Pancreas (tissue), 10 donors: ENCODE measurements at places on chromosomes 1 and 21. TPM values are rescaled to one million over a fixed set of nuclear protein-coding genes. Genes with fewer than 3 reads are reported as not detected.

DNA sequence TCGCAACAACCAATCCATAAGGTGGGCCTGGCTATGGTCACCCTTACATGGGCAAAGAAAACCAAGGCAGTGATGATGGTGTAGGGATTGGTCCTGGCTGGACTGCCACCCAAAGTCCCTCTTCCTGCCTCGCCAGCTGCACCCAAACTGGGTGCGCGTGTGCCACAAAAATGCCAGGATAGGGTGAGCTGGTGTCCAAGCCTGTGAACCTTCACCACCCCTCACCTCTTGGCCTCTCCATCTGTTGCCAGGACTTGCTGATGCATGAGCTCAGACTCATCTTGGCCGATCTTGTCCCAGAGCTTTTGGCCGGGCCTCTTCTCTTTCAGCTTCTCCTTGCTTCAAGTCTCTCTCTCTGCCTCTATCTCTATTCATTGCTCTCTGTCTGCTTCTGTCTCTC lies 41.8 kb downstream of the FOXD2 start:
- H3K36me3 ChIP-seq: no peaks in the 10 kb centered on the region
- H3K4me3 ChIP-seq: no peak overlapping the region
- no peak for DNase-seq
- H3K4me1 ChIP-seq: peaks cover 12% of the 10 kb centered on the region
- H3K27ac ChIP-seq: no peak overlapping the region

- DNase-seq: no peak
- H3K27me3 ChIP-seq: no peaks in the 10 kb centered on the region
- peaks cover 6% of the 10 kb centered on the region for H3K4me1 ChIP-seq
- no peaks in the 10 kb centered on the region for H3K36me3 ChIP-seq
Observed at GRCh38 chr1:81832573-81832972, 31.8 kb downstream of the ADGRL2 start.

- H3K4me1 ChIP-seq: peaks cover 4% of the 10 kb centered on the region
- H3K4me3 ChIP-seq: no peak overlapping the region
- no peaks in the 10 kb centered on the region for H3K27me3 ChIP-seq
- H3K36me3 ChIP-seq: no peaks in the 10 kb centered on the region
- no peak overlapping the region for H3K27ac ChIP-seq
Observed at GRCh38 chr21:42923553-42924432, 1.6 kb downstream of the ERVH48-1 start.

DNA sequence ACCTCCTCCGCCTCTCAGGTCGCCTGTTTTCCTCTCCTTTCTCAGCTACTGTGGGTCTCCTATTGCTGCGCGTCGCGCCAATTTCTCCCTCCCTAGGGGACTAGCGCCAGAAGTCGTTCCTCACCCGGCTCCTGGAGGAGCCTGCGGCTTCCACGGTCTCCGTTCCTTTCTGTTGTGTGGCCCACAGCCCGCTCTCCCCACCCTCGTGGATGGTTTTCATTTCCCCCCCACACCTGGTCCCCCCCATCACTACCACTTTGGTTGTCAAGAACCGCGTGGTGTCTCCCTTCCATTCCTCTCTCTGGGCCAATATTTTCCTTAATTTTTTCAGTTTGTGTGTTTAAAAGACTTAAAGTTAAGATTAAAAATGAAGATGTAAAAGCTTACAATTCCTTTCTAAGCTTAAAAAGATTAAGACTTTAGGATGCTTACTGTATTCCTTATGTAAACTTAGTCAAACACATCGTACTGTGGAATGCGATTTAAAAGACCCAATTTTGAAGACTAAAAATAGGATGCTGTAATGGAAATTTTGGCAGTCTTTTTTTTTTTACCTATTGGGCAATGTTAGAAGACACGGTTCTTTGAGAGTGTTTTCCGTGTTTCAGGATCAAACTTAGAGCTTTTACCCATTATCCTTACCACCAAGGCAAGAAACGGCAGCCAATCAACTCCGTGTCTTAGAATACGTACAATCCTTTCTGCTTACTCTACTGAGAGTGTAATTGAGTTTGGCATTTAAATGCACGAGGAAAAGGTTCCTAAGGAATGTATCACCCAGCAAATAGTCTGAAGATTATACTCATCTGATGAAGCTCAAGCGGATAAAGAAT lies 773 bp downstream of the CNST start:
- H3K36me3 ChIP-seq: no peaks in the 10 kb centered on the region
- no peak for DNase-seq
- no peaks in the 10 kb centered on the region for H3K27me3 ChIP-seq
- peak overlapping the region; percentile 82 for H3K27ac ChIP-seq
- H3K4me3 ChIP-seq: peak overlapping the region; percentile 92

GRCh38 chr1:154404984-154405746 lies at the start of gene IL6R:
TSS of gene IL6R (plus strand) at chr1:154405343. CDS start at chr1:154405630, 287 bp downstream.
- no peaks in the 10 kb centered on the region for H3K27me3 ChIP-seq
- peak; percentile 87 for DNase-seq
- H3K27ac ChIP-seq: peak within 1 kb of the TSS; percentile 78
- no peaks in the 10 kb centered on the region for H3K36me3 ChIP-seq
- H3K4me1 ChIP-seq: peaks cover 9% of the 10 kb centered on the region

DNA sequence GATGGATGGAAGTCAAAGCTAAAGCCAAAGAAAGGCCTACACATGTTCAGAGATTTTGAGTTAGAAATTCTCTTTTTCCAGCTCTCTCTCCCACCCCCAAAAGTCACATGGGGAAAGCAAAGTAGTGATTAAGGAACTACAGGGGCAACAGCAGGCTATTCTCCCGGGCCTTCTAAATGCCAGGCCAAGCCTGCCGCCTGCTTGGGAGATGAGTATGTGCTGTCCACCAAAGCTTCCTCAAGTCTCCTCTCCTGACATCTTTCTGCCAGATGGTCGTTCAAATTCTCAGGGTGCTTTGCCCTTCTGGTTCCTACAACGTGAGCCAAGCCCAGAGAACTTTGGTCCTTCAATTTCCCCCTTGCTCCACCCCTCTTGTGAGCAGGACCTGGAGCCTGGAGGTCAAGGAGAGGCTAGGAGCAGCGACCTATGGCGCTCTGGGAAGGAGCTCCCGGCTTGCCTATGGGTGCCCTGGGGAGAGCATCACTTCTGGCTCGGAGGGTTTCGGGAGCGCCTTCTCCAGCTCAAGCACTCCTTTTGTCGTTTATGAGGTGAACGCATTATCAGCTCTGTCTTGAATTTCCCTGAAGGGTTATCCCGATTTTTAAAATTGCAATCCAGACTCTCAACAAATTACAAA lies 4.4 kb upstream of the PRRX1 start:
- peaks cover 4% of the 10 kb centered on the region for H3K4me1 ChIP-seq
- DNase-seq: no peak
- no peak overlapping the region for H3K4me3 ChIP-seq
- H3K36me3 ChIP-seq: no peaks in the 10 kb centered on the region
- no peak overlapping the region for H3K27ac ChIP-seq
- no peaks in the 10 kb centered on the region for H3K27me3 ChIP-seq

- no peak overlapping the region for H3K27ac ChIP-seq
- H3K4me3 ChIP-seq: no peak overlapping the region
- H3K27me3 ChIP-seq: no peaks in the 10 kb centered on the region
- no peak for DNase-seq
Observed at GRCh38 chr1:161962091-161962887, 61.4 kb downstream of the OLFML2B start.

- H3K27ac ChIP-seq: no peak overlapping the region
- H3K36me3 ChIP-seq: no peaks in the 10 kb centered on the region
- no peaks in the 10 kb centered on the region for H3K4me1 ChIP-seq
- no peak for DNase-seq
- H3K4me3 ChIP-seq: no peak overlapping the region
Observed at GRCh38 chr1:208369658-208370057, 125.5 kb upstream of the PLXNA2 start.

DNA sequence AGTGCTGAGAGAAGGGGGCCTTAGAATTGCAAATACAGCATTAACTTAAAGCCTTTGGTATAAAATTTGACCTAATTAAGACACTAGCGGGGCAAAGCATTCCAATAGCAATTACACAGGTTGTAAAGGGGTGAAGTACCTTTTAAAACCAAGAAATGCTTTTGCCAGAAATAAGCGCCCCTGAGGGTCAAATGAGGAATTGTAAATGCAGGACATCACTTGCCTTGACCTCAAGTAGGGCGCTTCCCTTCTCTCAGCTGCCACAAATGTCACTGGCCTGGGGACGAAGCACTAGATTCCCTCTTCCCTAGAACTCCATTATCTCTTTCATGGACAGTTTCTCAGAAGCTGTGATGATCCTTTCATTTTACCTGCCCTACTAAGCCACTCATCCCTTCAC lies 48.3 kb downstream of the SEC16B start:
- H3K4me1 ChIP-seq: no peaks in the 10 kb centered on the region
- no peak overlapping the region for H3K27ac ChIP-seq
- no peaks in the 10 kb centered on the region for H3K36me3 ChIP-seq
- no peak for DNase-seq
- H3K4me3 ChIP-seq: no peak overlapping the region

DNA sequence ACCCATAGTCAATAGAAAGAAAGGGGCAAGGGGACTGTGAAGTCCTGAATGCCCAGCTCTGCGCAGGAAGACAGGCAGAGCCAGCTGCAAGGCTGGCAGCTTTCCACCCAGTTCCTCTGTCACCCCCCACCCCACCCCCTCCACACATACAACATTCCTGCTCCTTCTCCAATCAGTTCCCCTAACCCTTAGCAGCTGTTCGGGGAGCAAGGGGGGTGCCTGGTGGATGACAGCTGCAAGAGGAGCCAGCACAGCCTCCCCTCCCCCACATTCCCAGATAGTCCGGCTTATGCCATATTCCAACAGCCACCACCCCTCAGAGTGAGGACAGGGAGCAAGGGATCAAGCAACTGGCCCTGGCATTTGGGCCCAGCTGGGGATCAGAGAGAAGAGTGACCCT lies 9.7 kb downstream of the ARHGEF2 start:
- H3K4me1 ChIP-seq: no peaks in the 10 kb centered on the region
- no peak overlapping the region for H3K27ac ChIP-seq
- no peak overlapping the region for H3K4me3 ChIP-seq
- no peak for DNase-seq
- no peaks in the 10 kb centered on the region for H3K36me3 ChIP-seq

DNA sequence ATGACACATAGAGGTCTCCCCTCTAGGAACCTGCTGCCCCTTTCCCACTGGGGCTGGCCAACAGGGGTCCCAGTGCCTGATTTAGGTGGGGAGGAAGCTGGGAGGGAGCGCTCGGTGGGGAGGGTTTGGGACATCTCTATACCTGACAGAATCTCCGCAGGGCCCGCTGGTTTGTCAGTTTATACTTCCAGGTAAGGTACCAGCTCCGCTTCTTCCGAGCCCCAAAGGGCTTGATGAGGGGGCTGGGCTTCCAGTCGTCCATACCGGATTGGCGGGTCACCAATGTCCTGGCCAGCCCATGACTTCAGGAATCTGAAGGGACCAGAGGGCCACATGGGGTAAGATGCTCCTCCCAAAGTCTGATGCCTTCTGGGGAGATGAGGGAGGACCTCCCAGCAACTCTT lies 672 bp downstream of the POMGNT1 start:
- no peak for DNase-seq
- no peaks in the 10 kb centered on the region for H3K36me3 ChIP-seq
- H3K4me1 ChIP-seq: peaks cover 9% of the 10 kb centered on the region
- H3K4me3 ChIP-seq: peak overlapping the region; percentile 65
- peak overlapping the region; percentile 22 for H3K27ac ChIP-seq

DNA sequence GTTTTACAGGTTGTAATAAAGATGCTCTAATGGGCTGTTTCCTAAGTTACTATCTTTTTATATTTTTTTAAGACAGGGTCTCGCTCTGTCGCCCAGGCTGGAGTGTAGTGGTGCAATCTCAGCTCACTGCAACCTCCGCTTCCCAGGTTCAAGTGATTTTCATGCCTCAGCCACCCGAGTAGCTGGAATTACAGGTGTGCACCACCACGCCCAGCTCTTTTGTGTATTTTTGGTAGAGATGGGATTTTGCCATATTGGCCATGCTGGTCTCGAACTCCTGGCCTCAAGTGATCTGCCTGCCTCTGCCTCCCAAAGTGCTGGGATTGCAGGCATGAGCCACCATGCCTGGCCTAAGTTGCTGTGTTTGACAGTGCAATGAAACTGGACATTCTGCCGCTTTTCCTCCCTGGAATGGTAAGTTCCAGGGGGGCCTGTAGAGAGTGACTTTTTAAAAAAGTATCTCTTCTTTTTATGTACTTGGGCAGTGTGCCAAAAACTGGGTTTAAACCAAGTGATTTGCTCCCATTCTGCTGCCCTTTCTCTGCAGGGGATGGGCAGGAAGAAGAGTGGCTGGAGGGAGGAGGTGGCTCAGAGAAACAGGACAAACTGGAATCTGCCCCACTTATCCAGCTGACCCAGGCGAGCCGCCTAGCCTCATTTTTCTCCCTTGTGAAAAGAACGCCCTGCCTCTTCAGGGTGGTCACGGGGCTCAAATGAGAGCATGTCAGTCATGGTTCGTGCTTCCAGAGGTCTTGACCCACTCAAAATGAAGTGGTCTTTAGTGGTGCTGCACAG lies 2.3 kb downstream of the SLC37A1 start:
- no peak overlapping the region for H3K27ac ChIP-seq
- no peaks in the 10 kb centered on the region for H3K27me3 ChIP-seq
- no peaks in the 10 kb centered on the region for H3K36me3 ChIP-seq

DNA sequence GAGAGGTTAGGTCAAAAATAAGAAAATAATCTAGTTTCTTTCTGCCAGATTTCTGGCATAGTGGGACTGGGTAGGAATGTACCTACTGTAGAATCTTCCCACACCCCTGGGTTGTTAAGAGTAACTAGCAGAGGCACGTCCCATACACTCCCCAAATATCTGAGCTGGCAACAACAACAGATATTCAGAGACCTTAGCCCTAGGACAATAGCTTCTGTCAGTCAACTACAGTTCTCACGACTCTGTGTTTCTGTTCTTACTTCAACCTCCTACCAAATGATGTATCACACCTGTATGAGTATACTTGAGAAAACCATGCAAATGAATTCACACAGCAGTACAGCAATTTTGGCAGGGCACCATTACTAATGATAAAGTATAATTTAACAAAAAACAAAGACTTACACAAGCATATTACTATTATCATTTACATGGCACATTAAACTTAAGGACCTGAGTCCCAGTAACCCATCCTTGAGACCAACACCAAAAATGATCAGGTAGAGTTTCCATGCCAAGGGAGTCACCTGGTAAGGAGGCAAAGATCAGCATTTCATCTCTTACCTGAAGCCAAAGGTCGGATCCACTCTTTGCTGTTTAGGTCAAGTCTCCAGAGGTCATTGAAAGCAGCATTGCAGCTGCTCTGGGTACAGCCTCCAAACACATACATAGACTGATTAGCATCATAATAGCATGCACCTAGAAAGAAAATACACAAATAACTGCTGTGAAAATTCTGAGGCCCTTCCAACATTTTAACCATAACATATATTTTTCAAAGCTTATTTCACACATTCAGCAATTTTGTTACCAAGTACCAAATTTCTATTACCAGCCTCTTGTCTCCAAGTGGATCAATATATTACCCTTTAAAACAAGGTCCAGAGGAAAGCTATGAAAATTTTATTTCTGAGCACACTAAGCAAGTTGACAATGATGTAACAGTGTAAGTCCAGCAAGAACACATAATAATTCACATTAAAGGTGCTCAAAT lies 57.5 kb upstream of the CPLANE2 start:
- H3K36me3 ChIP-seq: peaks cover 4% of the 10 kb centered on the region
- no peaks in the 10 kb centered on the region for H3K27me3 ChIP-seq
- DNase-seq: no peak
- no peak overlapping the region for H3K27ac ChIP-seq

TNNT2 gene
- polyA plus RNA-seq: 2.4 TPM

CREG1 gene
- polyA plus RNA-seq: 21.4 TPM

PDPN gene
- 1.3 TPM for polyA plus RNA-seq

USH2A gene
- 0.04 TPM for polyA plus RNA-seq

SH3GLB1 gene
- 32.1 TPM for polyA plus RNA-seq
